Esophagus muscularis mucosa (tissue), 4 donors: ENCODE measurements at places on chromosomes 16 and 17. TPM values are rescaled to one million over a fixed set of nuclear protein-coding genes. Genes with fewer than 3 reads are reported as not detected.
A peak's percentile ranks its signal among the peaks of the same experiment; 100 is the strongest.

DNA sequence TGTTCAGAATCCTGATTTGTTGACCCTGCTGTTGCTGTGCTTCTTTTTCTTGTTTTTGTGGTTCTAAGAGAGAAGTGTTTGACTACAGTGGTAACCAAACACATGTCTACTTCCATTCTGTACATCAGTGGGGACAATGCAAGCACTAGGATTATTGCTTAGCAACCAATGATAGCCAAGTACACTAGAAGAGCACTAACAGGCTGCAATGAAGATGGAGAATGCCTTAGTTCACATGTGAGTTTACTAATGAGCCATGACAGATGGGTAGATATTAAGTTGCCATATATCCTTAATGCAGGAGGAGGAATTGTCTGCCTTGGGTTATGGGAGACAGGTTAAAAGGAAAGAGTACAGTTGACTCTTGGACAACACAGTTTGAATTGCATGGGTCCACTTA is 8.3 kb downstream of the EFCAB5 start:
- no peaks in the 10 kb centered on the region for H3K27me3 ChIP-seq
- H3K4me1 ChIP-seq: no peaks in the 10 kb centered on the region
- no peak for DNase-seq
- H3K36me3 ChIP-seq: no peaks in the 10 kb centered on the region
- H3K4me3 ChIP-seq: no peak overlapping the region
- no peak overlapping the region for H3K27ac ChIP-seq

DNA sequence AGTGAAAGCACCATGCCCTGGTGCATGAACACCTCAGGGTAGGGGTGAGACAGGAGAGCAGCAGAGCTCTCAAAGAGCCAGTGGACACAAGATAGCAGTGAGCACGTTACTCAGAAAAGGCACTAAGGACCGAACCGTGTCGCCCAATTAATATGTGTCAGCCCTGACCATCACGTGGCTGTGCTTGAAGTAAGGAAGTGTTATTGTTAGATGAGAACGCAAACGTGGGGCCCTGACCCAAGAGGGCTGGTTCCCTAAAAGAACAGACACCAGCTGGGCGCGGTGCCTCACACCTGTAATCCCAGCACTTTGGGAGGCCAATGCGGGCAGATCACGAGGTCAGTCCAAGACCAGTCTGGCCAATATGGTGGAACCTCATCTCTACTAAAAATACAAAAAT is 16.3 kb downstream of the AXIN1 start:
- H3K36me3 ChIP-seq: peaks cover 5% of the 10 kb centered on the region
- no peak overlapping the region for H3K27ac ChIP-seq
- no peaks in the 10 kb centered on the region for H3K27me3 ChIP-seq
- H3K4me3 ChIP-seq: no peak overlapping the region
- DNase-seq: no peak
- peaks cover 12% of the 10 kb centered on the region for H3K4me1 ChIP-seq

The SLC16A13 gene
- 0.33 TPM for total RNA-seq

- H3K4me1 ChIP-seq: peaks cover 14% of the 10 kb centered on the region
- no peaks in the 10 kb centered on the region for H3K36me3 ChIP-seq
- no peak for DNase-seq
- H3K4me3 ChIP-seq: no peak overlapping the region
These were observed 93.3 kb downstream of the FOXL1 start for GRCh38 chr16:86671486-86672178.

The GPR179 gene
- 0.29 TPM for total RNA-seq

DNA sequence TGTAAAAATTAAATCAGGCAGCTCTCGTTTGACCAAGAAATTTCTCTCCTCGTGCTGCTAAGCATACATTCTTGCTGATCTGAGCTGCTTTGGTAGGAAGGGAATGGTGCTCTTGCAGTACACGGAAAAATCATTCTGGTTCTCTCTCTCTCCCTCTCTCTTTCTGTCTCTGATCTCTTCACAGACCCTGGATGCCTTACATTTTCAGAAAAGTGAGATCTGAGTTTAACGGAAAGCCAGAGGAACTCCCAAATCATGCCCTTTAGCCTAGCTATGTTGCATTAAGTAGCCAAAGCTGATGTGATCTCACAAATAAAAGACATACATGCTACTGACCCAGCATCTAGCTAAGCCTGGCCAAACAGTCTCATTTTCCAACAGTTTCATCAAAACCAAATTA is 4.0 kb downstream of the CA10 start:
- H3K4me1 ChIP-seq: peaks cover 2% of the 10 kb centered on the region
- H3K36me3 ChIP-seq: no peaks in the 10 kb centered on the region
- DNase-seq: no peak
- no peak overlapping the region for H3K4me3 ChIP-seq

GRCh38 chr17:63437287-63438091 is 8.6 kb downstream of the CYB561 start:
- peaks cover 77% of the 10 kb centered on the region for H3K4me1 ChIP-seq
- no peak overlapping the region for H3K27ac ChIP-seq
- no peak for DNase-seq
- H3K4me3 ChIP-seq: peak overlapping the region; percentile 7
- peaks cover 4% of the 10 kb centered on the region for H3K36me3 ChIP-seq

DNA sequence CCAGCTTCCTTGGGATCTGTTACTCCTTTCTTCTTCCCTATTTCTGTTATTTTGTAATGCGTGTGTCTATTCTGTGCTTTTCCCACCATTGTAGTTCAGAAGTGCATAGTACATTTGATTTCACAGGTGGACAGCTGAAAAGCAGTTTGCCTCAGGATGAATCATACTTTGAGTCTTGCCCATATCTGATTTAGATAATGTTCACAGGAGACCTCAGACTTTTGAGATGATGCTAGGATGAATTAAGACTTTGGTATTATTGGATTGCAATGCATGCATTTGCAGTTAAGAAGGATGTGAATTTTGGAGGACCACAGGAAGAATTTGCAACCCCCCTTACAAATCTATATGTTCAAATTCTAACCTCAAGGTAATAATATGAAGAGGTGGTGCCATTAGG is 769.6 kb downstream of the CDH11 start:
- no peaks in the 10 kb centered on the region for H3K27me3 ChIP-seq
- H3K4me1 ChIP-seq: no peaks in the 10 kb centered on the region
- no peaks in the 10 kb centered on the region for H3K36me3 ChIP-seq
- no peak overlapping the region for H3K27ac ChIP-seq
- no peak for DNase-seq
- H3K4me3 ChIP-seq: no peak overlapping the region
